ENCODE measurements at places on chromosomes 3 and 15.

DNA sequence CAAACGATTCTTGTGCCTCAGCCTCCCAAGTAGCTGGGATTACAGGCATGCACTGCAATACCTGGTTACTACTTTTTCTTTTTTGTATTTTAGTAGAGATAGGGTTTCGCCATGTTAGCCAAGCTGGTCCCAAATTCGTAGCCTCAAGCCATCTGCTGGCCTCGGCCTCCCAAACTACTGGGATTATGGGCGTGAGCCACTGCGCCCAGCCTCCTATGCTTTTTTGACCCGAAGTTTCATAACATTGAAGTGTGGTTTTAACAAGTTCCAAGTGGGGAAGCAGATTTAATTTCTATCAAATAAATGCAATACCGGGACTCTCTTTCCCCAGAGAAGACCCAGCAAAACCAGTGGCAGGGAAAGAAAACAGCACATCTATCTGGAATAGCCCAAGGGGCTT, 13.7 kb downstream of the SH3BP5 start:
- no peak for DNase-seq

DNA sequence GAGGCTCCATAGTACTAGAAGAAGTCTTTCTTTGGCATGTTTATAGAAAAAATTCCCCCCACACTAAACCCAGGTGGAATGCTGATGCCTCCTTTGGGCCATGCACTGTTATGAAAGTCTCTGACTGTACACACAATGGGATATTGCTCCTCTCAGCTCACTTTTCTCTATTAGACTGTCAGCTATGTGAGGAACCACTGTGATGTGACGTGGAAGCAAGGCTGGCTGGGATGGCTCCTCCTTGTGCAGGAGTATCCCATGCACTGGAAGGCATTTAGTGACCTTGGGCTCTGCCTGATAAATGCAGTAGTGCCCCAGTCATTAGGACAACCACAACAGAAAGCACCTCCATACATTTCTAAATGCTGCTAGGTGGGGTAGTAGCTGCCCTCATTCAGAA, 5.7 kb upstream of the FRMD4B start:
- no peak for DNase-seq

- DNase-seq, result no peak
These were observed 1.6 kb upstream of the WDR82 start for GRCh38 chr3:52280050-52280461.

DNA sequence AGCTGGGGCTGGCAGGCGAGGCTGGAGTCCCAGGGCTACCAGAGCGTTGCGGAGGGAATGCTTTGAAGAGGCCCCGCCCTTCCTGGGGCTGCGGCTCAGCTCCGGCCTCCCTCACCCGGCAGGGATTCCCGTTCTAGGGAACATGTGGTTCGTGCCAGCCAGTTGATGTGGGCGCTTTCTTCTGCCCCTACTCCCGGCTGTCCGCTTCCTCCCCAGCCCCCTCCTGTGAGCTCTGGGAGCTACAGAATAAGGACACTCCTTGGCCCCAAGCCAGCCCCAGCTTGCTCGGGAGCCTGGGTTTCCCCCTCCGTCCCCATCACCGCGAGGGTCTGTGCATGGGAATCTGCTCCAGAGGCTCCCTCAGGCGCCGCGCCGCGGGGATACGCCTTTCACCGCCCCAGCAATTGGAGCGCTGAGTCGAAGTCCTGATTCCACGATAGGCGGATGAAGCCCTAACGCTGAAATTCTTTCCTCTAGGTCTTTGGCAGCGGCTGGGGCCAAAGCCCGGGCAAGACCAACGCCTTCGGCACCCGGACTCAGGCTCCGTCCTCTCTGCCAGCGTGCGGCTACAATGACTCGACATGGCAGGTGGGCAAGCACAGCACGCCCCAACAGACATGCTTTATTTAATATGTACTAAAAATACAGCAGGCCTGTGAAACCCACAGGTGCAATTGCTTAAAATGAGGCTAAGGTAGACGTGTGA, 69.5 kb downstream of the KLF15 start:
- DNase-seq, result no peak

- no peak for DNase-seq
These were observed 4.6 kb upstream of the UQCRC1 start for GRCh38 chr3:48614044-48614443.

GRCh38 chr3:178802993-178803693, 266.9 kb downstream of the KCNMB2 start:
- no peak for DNase-seq

DNA sequence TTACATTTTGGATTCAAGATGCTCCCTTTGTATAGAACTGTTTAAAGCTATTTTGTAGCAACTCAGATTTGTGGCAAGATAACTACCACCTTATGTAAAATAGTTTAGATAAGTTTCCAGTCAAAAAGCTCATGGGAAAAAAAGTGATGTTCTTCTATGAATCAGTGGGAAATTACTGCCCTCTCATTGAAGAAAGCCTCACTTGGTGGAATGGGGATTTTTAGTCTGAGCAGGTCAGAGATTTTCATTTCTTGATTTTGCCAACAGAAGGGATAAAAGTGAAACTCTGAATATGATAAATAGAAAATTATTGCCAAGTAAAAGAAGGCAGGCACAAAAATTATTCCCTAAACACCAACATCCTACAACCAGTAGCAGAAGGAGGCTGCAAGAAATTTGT, 25.8 kb upstream of the CSTA start:
- DNase-seq, result no peak

DNA sequence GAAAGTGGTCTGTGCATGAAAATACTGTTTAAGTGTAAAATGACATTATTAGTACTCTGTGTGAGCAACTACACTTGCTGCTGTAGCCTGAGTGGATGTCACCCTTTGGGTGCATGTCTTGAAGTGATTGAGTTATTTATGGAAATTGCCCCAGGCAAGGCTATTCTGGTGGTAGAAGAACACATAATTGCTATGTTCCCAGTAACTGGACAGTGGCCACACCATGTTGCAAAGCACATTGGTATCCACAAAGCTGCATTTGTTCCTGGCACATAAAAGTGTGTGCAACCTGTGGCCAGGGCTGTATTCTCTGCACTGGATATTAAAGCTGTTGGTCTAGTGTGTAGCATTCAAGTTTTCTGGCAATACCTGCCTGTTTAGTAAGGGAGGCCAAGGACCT, 23.8 kb downstream of the MTMR14 start:
- DNase-seq, result no peak

DNA sequence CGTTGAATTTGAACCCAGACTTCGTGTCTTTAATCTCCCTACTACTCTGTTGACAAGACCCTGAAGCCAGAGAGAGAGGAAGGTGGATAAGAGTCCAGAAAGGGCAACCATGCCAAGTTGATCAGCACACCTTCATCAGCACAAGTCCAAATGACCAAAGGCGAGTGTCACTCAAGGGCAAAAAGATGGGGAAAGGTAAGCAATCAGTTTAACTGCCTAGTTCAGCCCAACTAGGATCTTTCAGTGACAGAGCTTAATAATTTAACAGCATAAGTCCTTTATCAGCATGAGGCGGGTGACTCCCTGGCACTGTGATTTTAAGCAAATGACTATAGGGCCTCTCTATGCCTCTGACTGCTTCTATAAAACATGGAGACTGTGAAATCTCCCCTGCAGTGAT, 6.2 kb downstream of the SUCLG2 start:
- no peak for DNase-seq

- DNase-seq, result no peak
These were observed 369.0 kb downstream of the SV2B start for GRCh38 chr15:91468871-91469580.

DNA sequence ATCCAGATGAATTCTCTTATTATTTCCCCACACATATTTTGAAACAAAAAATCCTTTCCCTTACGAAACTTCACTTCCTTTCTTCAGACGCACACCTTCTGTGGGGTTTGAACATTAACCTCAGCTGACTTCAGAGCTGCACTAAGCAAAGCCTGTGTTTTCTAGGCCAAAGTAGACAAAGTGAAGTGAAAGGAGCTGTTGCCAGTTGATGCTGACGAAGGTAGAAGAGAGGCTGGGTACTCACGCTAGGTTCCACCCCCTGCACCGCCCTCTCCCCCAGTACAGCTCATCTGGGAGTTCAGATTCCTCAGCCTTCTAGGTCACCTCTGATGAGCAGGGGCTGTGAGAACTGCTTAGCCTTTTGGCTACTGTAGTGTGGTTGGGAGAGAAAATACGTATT, 24.1 kb downstream of the DUT start:
- no peak for DNase-seq

- DNase-seq, result no peak
These were observed 3.5 kb upstream of the SEMA5B start for GRCh38 chr3:123031051-123031450.

DNA sequence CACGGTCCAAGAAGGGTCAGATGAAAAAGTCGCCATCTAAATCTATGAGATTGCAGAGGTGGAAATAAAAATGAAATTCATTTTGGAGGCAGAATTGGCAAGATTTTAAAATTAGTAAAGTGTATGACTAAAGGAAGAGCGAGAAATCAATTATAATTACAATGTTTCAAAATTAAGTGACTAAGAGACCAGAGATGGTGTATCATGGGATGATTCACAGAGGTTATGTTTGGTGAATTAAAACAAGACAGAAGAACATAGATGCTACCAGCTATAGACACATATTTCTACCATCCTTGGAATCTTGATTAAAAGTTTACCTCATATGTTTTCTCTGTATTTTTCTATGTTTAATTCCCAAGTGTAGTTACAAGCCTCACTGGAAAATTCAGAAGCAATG, 308.9 kb upstream of the DNAJC19 start:
- no peak for DNase-seq

DNA sequence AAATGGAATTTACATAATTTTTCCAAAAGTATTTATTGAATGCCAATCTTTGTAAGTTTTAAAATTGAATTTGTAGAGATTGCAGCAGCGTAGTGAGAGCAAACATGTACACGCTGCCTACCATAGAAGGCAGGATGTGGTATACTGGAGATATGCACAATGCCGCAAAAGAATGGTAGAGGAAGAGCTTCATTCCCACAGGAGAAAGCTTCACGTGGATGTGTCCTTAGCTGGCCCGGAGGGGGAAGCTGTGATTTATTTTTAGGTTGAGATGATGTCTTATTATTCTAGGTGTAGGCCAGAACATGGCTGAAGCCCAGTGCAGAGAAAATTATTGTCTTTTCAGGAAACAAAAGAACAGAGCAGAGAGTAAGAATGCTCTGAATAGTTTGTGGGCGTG, 743.3 kb upstream of the BCHE start:
- no peak for DNase-seq

DNA sequence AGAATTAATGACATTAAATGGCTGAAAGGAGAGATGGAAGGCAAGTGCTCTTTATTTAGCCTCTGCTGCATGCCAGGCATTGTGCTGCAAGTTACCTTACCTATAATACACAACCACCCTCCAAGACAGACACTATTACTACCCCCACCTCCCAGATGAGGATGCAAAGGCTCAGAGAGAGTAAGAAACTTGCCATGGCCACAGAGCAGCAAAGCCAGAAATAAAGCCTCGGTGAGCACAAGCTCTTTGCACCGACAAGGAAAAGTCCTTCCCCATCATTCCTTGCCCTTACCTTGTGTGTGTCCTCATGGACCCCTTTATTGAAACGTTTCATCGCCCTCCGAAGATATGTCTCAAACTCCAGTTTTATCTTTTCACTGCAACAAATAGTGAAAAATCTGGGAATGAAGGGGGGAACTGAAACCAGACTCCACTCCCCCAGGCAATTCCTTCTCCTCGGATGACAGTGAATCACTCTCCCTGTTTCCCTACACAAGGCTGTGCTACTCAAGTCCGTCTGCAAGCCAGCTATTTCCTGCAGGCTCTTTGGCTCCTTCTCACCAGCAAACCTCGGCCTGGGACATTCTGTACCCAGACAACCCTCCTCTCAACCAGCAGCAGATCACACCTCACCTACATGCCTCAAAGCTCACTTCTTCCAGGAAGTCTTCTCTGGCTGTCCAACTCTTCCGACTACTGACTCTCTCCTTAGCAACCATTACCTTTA, 11.4 kb downstream of the XPC start:
- DNase-seq, result no peak

GRCh38 chr15:100426937-100427336, 85.2 kb upstream of the ADAMTS17 start:
- DNase-seq, result no peak

DNA sequence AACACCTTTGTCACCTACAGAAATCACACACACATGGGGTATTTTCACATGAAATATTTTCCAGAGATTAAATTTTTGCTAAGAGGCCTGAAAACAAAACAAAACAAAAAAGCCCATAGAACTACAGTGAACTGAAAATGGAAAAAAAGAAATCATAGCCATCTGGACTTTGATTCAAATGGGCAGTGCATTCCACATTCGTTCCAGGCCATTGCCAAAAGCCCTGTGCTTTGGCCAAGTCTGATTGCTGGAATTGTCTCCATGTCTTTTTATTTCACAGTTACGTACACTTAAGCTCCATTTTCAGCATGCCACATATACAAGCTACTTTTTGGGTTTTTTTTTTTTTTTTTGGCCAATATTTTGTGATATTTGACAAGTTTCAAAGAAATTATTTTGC, 47.1 kb downstream of the TFG start:
- DNase-seq, result no peak

GRCh38 chr3:17013050-17013449, 128.3 kb downstream of the PLCL2 start:
- no peak for DNase-seq

DNA sequence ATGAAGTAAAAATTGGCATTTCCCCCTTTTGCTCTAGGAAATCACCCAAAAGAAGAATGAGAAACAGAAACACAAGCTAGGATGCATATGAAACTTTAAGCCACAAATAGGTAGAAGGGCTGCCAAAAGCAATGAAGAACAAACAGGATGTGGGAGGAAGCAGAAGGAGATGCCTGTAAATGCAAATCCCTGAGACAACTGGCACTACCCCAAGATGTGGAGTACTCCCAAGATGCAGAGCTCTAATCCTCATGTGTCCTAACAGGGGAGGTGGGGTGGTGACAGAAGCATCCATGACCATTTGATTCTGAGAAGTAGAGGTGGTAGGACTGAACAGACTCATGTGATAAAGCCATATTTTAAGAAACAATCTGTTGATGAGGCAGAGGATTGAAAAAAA, 31.9 kb upstream of the ZNF280D start:
- no peak for DNase-seq

GRCh38 chr15:51450001-51450400, 108.5 kb downstream of the GLDN start:
- no peak for DNase-seq

DNA sequence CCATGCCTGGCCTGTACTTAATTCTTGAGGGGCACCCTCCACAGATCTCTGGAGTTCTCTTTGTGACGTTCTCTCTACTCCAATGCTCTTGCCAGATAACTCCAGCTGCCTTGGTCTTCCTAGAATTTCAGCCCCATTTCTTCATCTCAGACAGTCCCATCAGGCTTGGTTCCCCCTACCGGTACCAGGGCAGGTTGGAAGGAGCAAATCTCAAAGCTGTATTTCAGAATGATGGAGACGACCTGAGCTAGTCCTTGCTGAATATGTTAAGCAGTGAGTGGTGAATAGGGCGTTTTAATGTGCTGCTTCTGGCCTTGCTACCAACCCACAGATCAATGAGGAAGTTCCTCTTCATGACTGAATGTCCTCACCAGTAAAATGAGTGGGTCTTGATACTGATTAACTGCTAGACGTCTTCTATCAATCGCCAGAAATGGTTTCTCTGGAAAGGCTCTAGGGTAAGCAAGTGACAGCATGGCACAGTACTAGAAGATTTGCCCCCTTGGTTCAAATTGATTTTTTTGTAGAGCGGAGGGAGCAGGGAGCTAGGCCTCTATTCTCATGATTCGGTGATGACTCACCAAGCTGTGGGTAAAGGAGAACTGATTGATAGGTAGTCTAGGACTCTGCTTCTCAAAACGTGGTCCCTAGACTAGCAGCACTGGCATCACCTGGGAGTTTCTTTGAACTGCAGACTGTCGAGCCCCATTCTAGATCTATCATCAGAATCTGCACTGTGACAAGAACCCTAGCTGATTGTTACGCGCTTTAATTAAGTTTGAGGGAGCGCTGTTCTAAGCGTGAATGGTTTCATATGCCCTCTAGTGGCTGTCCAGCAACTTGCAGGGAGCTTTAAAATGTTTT, 67.8 kb downstream of the UBP1 start:
- DNase-seq, result no peak

Data from stimulated activated CD8-positive, alpha-beta memory T cell treated with anti-CD3 and anti-CD28 coated beads, Interleukin-4, amount 100 ng/mL, for 4 hours (primary cell).